CD4-positive, alpha-beta memory T cell (primary cell): ENCODE measurements at places on chromosomes 2 and 18.

GRCh38 chr2:225814554-225814953 is 415.0 kb downstream of the NYAP2 start:
- H3K4me3 ChIP-seq, result no peak overlapping the region
- no peaks in the 10 kb centered on the region for H3K4me1 ChIP-seq
- H3K36me3 ChIP-seq, result no peaks in the 10 kb centered on the region
- H3K27ac ChIP-seq, result no peak overlapping the region
- no peak for DNase-seq
- H3K27me3 ChIP-seq, result no peaks in the 10 kb centered on the region

GRCh38 chr18:5106730-5107129 is 90.3 kb downstream of the AKAIN1 start:
- no peak for DNase-seq

DNA sequence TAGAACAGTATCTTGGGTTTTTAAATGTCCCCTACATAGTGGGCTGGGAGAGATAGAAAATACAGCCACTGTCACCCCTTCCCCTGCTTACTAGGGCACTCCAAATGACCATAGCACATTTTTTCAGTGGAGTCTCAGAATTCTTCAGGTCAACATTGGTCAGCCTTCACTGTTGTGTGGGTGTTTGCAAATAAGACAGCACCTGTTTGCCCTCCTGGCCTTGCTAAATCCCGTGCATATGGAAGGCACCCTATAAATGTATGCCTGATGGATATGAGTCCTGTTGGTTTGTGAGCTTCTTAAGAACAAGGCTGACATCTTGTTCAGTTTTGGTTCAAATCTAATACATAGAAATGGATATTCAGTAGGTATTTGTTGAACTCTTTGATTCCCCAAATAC is 12.5 kb downstream of the ITGA6 start:
- no peak for DNase-seq
- H3K36me3 ChIP-seq, result no peaks in the 10 kb centered on the region
- H3K4me1 ChIP-seq, result peaks cover 92% of the 10 kb centered on the region
- no peak overlapping the region for H3K27ac ChIP-seq

DNA sequence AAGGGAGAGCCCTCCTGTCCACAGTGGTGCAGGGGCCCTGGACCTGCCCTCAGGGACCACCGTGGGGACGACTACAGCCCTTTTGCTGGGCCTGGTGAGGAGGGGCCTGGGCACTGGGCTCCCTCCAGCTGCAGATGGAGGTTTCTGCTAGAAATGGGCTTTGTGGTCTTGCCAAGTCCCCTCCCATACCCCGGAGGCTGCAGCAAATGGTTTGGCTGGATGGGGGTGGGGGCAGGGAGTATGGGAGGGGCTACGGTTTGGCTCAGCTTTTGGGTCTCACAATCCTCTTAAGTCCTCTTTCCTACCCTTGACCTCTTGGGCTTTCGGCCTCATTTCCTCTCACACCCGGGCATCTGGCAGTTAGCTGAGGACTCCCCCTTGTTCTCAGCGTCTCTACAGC is 21.7 kb downstream of the TET3 start:
- H3K27ac ChIP-seq, result no peak overlapping the region
- no peaks in the 10 kb centered on the region for H3K27me3 ChIP-seq
- no peak for DNase-seq
- peaks cover 23% of the 10 kb centered on the region for H3K4me1 ChIP-seq
- no peak overlapping the region for H3K4me3 ChIP-seq

- no peaks in the 10 kb centered on the region for H3K4me1 ChIP-seq
- no peaks in the 10 kb centered on the region for H3K27me3 ChIP-seq
- no peak for DNase-seq
- no peak overlapping the region for H3K4me3 ChIP-seq
- H3K36me3 ChIP-seq, result no peaks in the 10 kb centered on the region
Measured at GRCh38 chr2:128493880-128494279, 175.2 kb upstream of the HS6ST1 start.

- H3K27me3 ChIP-seq, result no peaks in the 10 kb centered on the region
- H3K27ac ChIP-seq, result no peak overlapping the region
- no peaks in the 10 kb centered on the region for H3K4me1 ChIP-seq
- H3K4me3 ChIP-seq, result no peak overlapping the region
- H3K36me3 ChIP-seq, result no peaks in the 10 kb centered on the region
Measured at GRCh38 chr18:46452820-46453219, 204.2 kb downstream of the LOXHD1 start.
